ENCODE measurements at places on chromosomes 4 and X.

DNA sequence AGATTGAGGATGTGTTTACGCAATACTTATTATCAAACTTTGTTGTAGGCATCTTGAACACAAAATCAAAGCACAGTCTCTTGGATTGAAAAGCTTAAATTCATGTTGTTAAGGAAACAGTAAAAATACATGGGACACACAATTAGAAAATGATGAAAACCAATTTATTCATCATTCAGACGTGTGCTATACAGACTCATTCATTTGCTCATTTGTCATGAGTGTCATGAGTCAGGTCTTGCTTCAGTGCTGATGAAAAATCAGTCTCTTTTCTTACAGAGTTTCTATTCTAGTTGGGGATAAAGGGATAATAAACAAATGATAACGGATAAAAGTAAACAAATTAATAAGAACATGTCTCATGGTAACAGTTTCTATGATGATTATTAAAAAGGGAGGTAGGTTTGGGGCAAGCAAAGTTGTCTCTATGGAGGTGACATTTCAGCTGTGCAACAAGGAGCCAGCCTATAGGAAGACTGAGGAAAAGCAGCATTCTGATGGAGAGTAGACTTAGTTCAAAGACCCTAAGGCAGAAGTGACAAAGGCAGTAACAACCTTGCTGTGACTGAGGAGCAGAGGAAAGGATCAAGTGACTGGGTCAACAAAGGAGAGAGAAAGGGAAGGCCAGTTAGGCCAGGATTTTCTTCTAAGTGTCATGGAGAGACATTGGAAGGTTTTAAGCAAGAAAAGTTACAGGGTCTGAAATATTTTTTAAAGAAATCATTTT is 224.0 kb upstream of the HHIP start:
- no peak for DNase-seq

DNA sequence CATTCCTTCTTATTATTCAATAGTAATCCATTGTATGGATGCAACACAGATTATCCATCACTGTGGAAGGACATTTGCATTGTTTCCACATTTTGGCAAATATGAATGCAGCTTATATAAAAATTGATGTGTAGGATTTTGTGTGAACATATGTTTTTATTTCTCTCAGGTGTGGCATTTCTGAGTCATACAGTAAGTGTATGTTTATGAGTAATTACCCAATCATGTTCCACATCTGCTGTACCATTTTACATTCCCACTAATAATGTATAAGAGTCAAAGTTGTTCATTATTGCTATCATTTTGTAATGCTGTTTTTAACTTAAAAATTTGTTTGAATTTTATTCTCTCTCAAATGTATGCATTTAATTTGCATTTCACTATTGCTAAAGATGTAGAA is 25.5 kb downstream of the MAGEA4 start:
- no peak for DNase-seq

GRCh38 chr4:20337261-20337664 is 85.6 kb downstream of the SLIT2 start:
- DNase-seq: peak; percentile 52

GRCh38 chrX:22246620-22247019 is 26.1 kb upstream of the CBLL2 start:
- peak; percentile 82 for DNase-seq

Measured in EH (cell line).